ENCODE measurements at places on chromosomes 2 and 18. TPM values are rescaled to one million over a fixed set of nuclear protein-coding genes. Genes with fewer than 3 reads are reported as not detected.

GPR35 gene
- 6.0 TPM for total RNA-seq

POTEC gene
- total RNA-seq: not detected

SPC25 gene
- 10.1 TPM for total RNA-seq

PLEK gene
- total RNA-seq: not detected

RGPD3 gene
- total RNA-seq: 0.09 TPM

MDH1B gene
- total RNA-seq: 1.3 TPM

Data from mesothelial cell of epicardium (in vitro differentiated cells).